SHP77 (cell line): ENCODE measurements at places on chromosomes 2 and 18.

- DNase-seq, result no peak
These were observed 217.7 kb downstream of the SH3RF3 start for GRCh38 chr2:109346601-109347228.

- DNase-seq, result no peak
These were observed at the start of gene MYOM1 for GRCh38 chr18:3219631-3220335. Gene MYOM1 (minus strand): TSS chr18:3219968. CDS start chr18:3215223, 4,745 bp downstream.

- no peak for DNase-seq
These were observed 275.9 kb upstream of the GCFC2 start for GRCh38 chr2:75986617-75987016.

DNA sequence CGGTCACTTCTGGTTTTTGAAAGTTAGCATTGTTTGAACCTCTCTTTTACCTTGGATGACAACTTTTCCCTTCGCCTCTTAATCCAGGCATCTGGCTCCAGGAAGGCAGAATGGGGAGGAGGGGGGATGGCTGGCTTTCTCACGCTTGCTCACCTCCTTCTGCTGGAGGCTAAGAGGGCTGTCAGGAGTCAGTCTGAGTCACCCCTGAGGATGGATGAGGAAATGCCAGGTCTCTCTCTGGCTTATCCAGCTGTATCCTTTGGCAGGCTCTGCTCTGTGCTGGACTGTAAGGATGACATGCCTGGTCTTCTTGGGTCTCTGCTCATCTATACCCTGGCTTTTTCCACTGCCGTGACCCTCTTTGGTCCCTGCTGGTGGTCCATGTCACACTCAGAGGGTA is 142.9 kb upstream of the GYPC start:
- DNase-seq, result no peak

- no peak for DNase-seq
These were observed 6.9 kb upstream of the SMAD7 start for GRCh38 chr18:48957616-48958015.

DNA sequence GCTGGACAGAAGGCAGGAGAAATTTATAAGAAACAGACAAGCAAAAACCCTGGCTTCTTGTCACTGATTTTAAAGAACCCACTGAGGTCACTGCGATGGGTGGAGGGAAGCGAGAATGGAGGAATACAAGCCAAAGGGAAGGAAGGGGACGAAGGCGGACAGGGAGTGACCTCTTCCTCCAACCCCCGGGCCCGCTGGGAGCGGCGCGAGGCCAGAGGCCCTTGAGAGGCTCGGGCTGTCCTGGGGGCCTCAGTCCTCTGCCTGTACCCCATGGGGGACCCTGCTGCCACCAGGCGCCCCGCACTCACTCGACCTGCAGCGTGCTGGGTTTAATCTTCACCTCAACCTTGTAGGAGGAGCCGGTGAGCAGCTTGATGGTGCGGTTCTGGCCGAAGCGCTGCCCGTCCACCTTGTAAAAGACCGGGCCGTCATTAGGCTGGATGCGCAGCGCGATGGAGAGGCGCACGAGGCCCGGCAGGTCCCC is 793 bp downstream of the CNRIP1 start:
- peak; percentile 20 for DNase-seq
